NCI-H2107 (cell line): ENCODE measurements at places on chromosomes 16 and 17.

DNA sequence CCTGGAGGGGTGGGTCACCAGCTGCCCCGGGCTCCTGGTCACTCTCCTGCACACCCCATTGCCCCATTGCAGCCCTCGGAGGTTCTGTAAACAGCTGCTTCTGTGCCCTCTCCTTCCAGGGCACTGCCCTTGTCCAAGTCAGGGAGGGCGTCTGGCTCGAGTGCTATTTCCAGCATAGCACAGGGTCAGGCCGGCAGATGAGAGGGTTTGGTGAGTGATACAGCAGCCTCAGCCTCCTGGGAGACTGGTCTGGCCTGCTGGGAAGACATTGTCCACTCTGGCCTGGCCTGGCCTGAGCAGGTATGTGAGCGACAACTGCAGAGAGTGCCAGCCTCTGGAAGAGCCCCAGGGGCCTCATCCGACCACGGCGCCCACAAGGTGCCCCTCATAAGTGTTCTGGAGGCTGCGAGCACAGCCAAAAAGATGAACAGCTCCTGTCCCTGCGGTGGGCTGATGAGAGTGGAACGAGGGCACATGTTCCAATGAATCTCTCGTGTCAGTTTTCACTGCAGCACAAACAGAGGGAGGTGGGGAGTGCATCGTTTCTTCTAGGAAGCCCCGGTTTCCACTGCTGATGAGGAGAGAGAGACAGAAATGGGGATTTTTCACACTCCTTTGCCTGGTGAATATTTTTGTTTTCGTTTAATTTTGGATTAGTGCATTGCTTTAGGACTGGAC lies 105.8 kb upstream of the SDK2 start:
- no peak for DNase-seq

DNA sequence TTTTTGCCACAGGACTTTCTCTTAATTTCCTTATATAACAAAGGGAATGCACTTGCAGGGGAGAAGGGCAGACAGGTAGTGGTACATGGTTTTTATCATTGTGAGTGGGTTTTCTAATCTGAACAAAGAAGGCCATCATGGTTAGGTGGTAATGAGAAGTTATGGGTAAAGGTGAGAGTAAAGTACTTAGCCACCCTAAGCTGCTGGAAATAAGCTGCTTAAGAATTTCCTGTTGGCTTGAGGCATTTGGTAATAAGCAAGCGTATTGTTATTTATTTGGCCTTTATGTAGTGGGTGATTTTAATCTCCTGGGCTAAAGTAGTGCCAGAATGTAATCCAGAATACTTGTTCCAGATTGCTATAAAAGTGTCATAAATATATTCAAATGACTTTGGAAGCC lies 27.1 kb downstream of the TAC4 start:
- DNase-seq: no peak

DNA sequence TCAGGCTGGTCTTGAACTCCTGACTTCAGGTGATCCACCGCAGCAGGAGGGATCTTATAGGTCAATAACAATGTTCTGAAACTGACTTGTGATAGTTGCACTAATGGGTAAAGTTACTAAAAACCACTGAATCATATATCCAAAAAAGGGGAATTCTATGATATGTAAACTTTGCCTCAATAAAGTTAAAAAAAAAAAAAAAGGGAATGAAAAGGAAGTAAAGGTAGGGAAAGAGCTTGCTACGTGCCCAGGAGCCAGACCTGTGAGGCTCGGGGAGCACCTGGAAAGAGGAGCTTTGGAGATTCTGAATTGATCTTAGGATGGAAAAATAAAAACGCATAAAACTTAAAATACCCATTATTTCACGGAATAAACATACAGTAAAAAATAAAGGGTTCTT lies 20.8 kb upstream of the TRAP1 start:
- no peak for DNase-seq

- DNase-seq: no peak
Observed at GRCh38 chr16:777826-778225, 10.4 kb downstream of the RPUSD1 start.

DNA sequence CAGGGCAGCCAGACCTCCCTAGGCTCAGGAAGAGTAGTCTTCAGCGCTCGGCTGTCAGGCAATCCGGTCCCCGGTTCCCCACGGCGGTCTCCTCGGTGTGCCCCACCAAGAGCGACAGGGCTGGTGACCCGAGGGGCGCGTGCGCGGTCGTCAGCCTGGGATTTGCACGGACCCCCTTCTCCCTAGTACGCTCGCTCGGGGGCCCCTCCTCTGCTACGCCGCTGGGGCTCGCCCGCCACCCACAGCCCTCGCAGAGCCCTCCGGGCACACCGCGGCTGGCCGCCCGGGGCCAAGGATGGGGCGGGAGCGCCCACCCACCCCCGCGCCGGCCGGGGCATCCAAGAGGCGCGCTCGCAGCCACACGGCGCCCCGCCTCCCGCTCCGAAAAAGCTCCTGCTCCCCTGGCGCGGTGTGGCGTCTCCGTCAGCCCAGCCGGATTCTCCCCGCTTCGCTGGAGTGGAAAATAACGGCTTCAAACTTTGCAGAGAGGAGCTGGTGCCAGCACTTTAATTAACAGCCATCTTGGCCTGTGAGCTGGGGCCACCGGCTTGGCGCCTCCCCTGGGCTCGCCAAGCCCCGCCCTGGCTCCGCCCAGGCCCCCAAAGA lies 2.1 kb upstream of the C1QL1 start:
- no peak for DNase-seq

- DNase-seq: no peak
Observed at GRCh38 chr16:85616607-85617321, 3.6 kb downstream of the GSE1 start.

- no peak for DNase-seq
Observed at GRCh38 chr17:1591474-1592090, 29.0 kb upstream of the PITPNA start.

- no peak for DNase-seq
Observed at GRCh38 chr17:81444610-81445339, 49.5 kb downstream of the BAHCC1 start.

GRCh38 chr16:10907757-10908045 lies 30.7 kb downstream of the CIITA start:
- no peak for DNase-seq

DNA sequence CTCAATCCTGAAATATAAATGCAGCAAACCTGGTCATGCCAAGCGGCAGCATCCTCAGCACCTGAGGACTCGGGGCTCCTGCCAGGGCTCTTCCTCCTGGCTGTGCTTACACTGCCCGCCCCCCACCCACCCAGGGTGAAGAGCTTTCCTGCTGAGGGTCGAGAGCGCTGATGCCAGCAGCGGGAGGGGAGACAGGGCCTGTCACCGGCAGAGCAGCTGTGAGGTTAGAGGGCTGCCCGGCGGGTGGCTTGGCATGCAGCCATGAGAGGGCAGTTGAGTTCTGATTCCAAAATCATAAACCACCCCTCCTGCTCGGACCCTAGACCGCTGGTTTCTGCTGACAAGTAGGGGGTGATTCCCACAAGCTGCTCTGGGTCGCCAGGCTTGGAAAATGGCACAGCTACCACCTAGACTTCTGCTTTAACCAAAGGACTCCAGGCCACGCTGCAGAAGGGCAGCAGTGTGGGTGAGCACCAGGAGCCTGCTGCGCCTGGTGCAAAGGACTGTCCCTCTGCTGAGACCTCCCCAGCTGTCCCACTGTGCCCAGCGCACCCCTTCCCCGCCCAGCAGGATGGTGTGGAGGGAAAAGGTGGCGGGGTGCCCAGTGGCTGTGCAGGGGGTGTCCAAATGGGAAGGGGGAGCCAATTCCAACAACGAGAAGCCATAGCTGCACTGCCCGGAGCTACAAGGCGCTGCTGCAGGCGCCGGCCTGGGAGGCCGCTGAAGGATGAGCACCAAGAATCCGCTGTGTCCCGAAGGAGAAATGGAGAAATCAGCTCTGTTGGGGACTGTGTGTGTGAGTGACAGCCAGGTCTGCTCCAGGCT lies 26.6 kb downstream of the MXRA7 start:
- no peak for DNase-seq

GRCh38 chr17:20084621-20085282 lies 75.6 kb downstream of the SPECC1 start:
- no peak for DNase-seq

- DNase-seq: no peak
Observed at GRCh38 chr16:70712359-70712758, 26.5 kb upstream of the MTSS2 start.

DNA sequence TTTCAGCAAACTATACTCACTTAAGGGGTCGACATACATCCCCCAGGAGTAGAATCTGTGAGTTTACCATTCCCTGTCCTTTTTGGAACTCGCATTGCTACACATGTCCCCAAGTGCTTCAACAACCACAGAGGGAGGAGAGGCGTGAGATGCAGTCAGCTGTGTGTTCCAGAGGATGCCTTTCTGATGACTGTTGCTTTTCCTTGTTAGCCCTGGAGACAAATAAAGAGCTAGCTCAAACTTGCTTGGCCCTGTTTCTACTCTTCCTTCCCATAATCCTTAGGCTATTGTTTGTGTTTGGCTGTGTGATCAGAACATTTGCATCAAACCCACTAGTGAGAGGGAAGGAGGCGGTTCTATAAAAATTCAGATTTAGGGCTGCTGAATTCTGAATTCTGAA lies 264.0 kb downstream of the ENGASE start:
- no peak for DNase-seq

GRCh38 chr17:28726226-28726626 lies at the start of gene TLCD1:
TLCD1 (minus strand) TSS chr17:28726233; CDS start chr17:28726097, 136 bp downstream.
- peak; percentile 35 for DNase-seq

- peak; percentile 32 for DNase-seq
Observed at GRCh38 chr17:48671697-48672171, 45.6 kb upstream of the HOXB9 start.

DNA sequence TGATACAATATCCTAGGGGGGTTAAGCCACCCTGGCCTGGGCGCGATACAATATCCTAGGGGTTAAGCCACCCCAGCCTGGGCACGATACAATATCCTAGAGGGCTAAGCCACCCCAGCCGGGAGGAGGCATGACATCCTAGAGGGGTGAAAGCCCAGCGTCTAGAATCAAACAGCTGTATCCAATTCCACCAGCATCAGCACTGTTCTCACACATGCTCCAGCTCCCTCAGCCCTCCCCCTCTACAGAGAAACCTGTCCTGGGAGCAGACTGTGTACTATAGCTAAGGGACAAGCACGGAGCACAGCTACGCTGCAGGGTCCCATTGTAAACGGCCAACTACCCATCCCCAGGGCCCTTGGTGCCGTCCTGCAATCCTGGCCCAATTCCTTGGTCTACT lies 6.2 kb downstream of the GINS2 start:
- DNase-seq: no peak

GRCh38 chr16:56343661-56344517 lies 81.5 kb downstream of the AMFR start:
- DNase-seq: no peak

- peak; percentile 32 for DNase-seq
Observed at GRCh38 chr17:1999557-2000251, 25.4 kb downstream of the RTN4RL1 start.

- no peak for DNase-seq
Observed at GRCh38 chr16:28192806-28193529, 18.8 kb downstream of the XPO6 start.

GRCh38 chr16:17453364-17454038 lies 17.3 kb downstream of the XYLT1 start:
- no peak for DNase-seq

DNA sequence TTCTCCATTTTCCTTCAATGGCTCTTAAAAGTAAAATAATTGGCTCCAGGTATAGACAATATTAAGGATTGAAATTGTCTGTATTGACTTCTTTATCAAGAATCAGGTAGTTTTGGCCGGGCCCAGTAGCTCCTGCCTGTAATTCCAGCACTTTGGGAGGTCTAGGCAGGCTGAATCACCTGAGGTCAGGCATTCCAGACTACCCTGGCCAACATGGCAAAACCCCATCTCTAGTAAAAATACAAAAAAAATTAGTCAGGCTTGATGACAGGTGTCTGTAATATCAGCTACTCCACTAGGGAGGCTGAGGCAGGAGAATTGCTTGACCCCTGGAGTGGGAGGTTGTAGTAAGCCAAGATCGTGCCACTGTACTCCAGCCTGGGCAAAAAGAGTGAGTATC lies 1008.5 kb upstream of the EEF2KMT start:
- no peak for DNase-seq

DNA sequence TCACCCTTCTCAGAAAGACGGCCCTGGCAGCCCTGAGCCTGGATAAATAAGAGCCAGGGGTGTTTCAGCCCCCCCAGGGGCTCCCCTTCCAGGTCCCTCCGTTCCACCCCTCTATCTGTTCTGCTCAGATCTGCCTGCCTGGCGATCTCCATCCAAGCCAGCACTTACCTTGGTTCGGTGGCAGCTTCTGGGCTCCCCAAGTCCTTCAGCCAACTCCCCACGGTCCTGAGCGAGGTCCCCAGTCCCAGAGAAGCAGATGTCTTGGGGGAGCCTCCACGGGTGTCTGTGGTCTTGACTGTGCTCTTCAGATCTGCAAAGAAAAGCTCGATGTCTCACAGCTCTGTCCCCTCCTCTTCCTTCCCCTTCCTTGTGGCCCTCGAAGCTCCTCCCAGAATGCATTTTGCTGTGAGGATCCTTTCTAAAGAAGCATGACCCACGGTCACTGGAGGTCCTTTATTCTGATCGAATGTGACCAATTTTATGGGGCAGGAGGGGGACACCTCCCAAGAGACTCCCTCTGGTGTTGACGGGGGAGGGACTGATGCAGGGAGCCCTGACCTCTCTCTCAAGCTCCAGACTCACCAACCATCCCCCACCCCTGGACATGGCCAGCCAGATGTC lies at the start of gene PIK3R6:
PIK3R6 (minus strand) TSS at position 314 of the 621 bp plus-strand sequence. CDS start 17,880 bp downstream, outside the sequence.
- no peak for DNase-seq

DNA sequence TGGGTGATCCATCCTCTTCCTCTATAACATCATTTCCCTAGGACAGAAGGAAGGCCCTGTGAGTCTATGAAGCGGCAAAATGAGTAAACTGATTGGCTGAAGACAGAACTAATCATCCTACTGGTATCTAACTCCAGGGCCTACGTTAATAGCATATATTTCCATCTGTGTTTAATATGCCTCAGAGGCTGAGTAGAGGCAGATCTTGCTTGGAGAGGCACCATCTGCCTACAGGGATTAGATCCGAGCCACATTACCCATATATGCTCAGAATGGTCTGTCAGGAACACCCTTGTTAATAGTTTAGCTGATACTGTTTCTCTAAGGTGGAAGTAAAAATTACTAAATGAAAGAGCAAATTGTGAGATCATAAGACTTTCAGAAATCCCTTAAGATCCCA lies 13.2 kb upstream of the FOXJ1 start:
- no peak for DNase-seq

DNA sequence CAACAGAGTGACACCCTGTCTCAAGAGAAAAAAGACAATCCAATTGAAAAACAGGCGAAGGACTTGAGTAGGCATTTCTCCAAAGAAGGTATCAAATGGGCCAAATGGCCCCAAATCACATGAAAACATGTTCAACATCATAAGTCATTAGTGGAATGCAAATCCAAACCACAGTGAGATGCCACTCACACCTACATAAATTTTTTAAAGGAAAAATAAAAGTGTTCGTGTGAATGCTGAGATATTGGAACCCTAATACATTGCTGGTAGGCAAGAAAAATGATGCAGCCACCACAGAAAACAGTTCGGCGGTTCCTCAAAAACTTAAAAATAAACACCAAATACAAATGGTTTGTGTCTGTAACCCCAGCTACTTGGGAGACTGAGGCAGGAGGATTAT lies 45.2 kb downstream of the PIGL start:
- no peak for DNase-seq

- DNase-seq: no peak
Observed at GRCh38 chr17:8753976-8754440, 4.3 kb downstream of the SPDYE4 start.

- no peak for DNase-seq
Observed at GRCh38 chr17:8856869-8857575, 10.5 kb downstream of the PIK3R6 start.
